Left kidney (tissue), 8 donors: ENCODE measurements at places on chromosomes 6 and 20. TPM values are rescaled to one million over a fixed set of nuclear protein-coding genes. Genes with fewer than 3 reads are reported as not detected.

The LPIN3 gene
- polyA plus RNA-seq: 15.9 TPM

The OPN5 gene
- polyA plus RNA-seq: 1.4 TPM

The SASH1 gene
- 30.2 TPM for polyA plus RNA-seq

The TP53TG5 gene
- 2.0 TPM for polyA plus RNA-seq

The RNF144B gene
- 20.5 TPM for polyA plus RNA-seq

The HAO1 gene
- not detected for polyA plus RNA-seq

DNA sequence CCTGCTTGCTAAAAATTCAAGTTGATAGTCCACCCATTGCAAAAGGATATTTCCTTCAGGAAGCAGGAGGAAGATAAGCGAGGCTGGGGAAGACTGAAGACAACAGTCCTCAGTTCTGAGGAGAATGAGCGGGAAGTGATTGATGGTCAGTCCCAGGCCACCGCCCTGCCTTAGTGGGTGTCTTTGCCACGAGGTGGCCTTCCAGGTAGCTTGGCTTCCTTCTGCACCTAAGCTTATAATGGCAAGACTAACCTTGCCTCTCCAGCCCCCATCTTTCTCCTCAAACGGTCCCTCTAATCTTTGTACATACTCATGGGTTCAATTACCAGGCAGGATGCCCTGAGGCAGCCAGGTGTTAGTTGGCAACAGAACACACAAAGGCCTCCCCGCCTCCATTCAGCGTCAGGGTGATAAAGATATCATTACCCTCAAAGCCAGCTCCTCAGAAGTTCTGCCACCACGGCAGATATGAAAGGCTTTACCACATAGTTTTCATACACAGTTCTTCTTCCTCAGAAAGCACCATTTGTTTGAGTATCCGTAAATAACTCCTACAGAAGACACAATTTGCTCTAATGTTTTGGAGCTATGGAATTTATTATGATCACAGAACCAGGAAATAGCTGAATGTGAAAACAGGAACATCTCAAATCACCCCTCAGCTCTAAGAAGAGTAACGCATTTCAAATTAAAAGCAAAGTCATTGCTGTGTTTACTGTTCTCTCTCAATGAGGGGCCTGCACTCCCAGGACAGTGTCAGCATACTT is 249.4 kb downstream of the ATXN1 start:
- DNase-seq: no peak

DNA sequence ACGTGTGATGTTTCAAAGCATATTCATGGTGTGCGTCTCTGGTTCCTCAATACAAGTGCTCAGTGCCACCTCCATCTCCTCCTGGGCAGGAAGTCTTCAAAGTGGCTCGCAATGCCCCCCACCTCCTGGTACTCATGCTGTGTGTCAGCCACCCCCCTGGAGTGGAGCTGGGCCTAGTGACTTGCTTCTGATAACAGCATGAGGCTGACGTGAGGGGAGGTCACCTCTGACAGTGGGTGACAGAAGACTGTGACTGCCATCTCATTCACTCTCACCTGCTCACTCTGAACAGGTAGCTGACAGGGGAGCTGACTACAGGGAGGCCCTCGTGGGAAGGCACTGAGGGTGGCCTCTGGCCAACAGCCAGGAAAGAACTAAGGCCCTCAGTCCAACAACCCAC is 92.4 kb upstream of the NFATC2 start:
- DNase-seq: no peak

- DNase-seq: peak; percentile 67
Measured at GRCh38 chr6:154039231-154039842, at the start of gene OPRM1. OPRM1 (plus strand) TSS chr6:154039240; CDS start chr6:154039545, 305 bp downstream.

DNA sequence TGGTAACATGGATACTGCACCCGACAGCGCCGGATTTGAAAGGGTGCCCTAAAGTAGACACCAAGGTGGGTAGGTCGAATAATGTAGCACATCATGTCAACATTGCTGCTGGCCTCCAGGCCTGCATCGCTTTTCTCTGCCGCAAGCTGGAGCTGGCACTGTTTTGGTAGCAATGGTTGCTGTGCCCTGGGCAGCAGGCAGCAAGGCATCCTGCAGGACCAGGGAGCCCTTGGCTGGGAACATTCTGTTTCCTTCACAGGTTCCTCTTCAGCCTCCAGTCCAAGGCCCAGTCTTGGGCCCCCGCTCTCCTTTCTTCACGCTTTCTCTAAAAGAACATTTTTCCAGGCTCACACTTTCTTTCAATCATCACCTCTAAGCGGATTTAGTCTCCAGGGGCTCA is 365.8 kb upstream of the JARID2 start:
- no peak for DNase-seq

GRCh38 chr6:149332602-149333265 is 15.2 kb downstream of the TAB2 start:
- DNase-seq: no peak

- no peak for DNase-seq
Measured at GRCh38 chr20:63121246-63121645, 94.7 kb downstream of the YTHDF1 start.

GRCh38 chr6:101393251-101393828 is at the start of gene GRIK2:
GRIK2 (plus strand) TSS chr6:101393708.
- DNase-seq: no peak

- DNase-seq: no peak
Measured at GRCh38 chr20:21338291-21338690, 35.2 kb downstream of the XRN2 start.

DNA sequence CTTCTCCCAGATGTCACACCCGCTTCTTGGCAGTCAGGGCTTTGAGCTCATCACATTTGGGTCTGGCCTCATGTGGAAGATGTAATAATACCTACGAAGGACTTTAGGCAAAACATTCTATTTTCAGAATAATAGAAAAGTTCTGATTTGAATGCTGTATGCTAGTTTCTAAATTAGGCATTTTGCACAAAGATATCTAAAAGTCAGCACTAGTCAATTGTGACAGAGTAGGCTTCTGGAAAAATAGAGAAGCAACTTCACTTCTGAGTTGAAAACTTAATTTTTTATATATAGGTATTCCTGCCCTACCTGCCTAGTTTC is 38.3 kb upstream of the CD2AP start:
- DNase-seq: no peak

GRCh38 chr20:62765021-62765420 is 31.3 kb upstream of the MRGBP start:
- no peak for DNase-seq

GRCh38 chr6:159513074-159513720 is 179.8 kb downstream of the SOD2 start:
- no peak for DNase-seq

- DNase-seq: no peak
Measured at GRCh38 chr20:25360631-25361286, 29.9 kb downstream of the ABHD12 start.

GRCh38 chr20:11044561-11044960 is 370.8 kb upstream of the JAG1 start:
- DNase-seq: no peak

GRCh38 chr6:166221040-166221439 is 53.4 kb upstream of the TBXT start:
- no peak for DNase-seq

DNA sequence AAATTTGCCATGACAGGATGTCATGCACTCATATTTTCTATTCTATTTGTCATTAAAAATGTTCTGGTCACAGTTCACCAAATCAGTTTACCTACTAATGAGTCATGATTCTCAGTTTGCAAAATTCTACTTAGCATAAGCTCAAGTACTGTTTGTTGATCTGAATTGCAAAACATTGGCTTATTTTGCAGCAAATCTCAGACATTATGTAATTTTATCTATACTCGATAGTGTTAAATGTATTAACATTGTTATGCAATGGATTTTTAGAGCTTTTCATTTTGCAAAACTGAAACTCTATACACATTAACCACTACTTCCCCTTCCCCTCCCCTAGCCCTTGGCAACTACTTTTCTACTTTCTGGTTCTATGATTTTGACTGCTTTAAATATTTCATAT is 213.8 kb upstream of the ZFP64 start:
- no peak for DNase-seq

DNA sequence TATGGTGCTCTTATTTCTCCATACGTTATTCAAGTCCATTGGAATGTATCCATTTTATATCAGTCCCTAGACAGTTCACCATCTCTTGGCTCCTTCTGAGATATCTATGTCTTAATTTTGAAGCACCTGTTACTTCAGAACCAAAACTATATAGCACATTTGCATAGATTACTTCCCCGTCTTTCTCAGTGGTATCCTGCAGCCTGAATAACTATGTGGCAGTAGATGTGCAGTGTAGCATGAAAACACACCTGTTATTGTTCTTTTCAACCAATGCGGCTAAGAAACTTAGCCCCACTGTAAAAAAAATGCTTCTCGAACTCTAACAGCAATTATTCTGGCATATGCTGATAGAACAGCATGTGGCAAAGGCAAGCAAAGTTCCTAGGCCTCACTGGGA is 1184.4 kb upstream of the ADGRB3 start:
- DNase-seq: no peak
